Hematopoietic multipotent progenitor cell treated with erythropoietin and hydrocortisone succinate and interleukin-3 and kit ligand, for 15 days (in vitro differentiated cells): ENCODE measurements at places on chromosomes 4 and X.

DNA sequence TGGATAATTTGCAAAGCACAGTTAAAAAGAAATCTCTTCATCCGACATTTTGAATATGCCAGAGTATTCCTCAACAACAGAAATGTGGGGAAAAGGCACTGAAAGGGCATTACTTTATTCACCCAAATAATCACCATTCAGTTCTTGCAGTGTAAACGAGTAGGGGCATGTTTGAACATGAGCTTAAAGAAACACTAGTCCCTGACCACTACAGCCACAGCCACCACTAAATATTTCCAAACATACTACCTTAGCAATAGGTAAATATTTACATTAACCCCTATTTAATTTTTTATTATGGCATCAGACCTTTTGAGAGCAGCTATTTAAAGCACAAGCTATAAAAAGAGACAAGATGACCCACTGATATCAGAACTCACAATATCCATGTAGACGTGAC, 27.6 kb downstream of the MCF2 start:
- DNase-seq: no peak

DNA sequence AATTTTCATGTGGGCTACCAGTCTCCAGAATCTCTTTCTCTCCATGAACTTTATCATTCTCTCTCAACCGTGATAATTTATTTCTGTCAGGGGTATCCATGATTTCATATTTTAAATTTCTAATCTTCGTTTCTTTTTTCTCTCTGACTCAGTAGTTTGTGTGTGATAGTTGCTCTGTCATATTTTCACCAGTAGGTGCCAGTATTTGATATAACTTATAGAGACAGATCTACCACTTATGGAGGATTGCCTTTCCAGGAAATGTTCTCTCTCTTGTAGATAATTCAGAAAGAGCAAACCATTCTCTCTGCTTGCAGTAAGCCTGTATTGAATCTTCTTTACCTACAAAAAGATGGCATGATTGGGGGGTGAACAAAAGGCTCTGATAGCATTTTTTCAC, 79.3 kb upstream of the DYNLT3 start:
- DNase-seq: peak; percentile 9

- DNase-seq: no peak
Observed at GRCh38 chr4:36178484-36178883, 65.8 kb downstream of the ARAP2 start.

- no peak for DNase-seq
Observed at GRCh38 chr4:15665753-15666365, 10.7 kb upstream of the FBXL5 start.

DNA sequence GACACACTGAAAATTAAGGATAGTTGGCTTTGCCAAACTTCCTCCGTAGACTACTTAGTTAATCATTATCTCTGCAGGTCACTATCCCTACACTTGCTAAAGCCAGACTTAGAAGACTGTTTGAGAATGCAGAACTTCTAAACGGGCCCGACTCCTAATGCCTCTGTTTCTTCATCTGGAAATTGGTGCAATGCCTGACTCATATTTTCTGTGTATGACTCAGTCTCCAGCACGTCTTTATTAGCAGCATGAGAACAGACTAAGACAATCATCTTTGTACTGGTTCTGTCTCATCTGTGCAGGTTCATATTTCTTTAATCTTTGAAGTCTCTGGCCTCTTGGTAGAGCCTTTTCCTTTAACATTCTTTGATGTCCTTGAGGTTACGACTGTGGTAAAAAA, 411.9 kb upstream of the ACTRT1 start:
- DNase-seq: no peak

- no peak for DNase-seq
Observed at GRCh38 chr4:140252141-140252741, 98.3 kb upstream of the MAML3 start.

GRCh38 chr4:163598028-163598427, 103.5 kb downstream of the TMA16 start:
- no peak for DNase-seq

GRCh38 chr4:1547131-1547855, 136.8 kb downstream of the FAM53A start:
- no peak for DNase-seq

GRCh38 chr4:123621072-123621705, 224.6 kb downstream of the SPRY1 start:
- DNase-seq: no peak

- DNase-seq: no peak
Observed at GRCh38 chrX:75181721-75182120, 25.6 kb upstream of the ABCB7 start.

GRCh38 chr4:13452927-13453579, 31.1 kb downstream of the RAB28 start:
- DNase-seq: no peak

DNA sequence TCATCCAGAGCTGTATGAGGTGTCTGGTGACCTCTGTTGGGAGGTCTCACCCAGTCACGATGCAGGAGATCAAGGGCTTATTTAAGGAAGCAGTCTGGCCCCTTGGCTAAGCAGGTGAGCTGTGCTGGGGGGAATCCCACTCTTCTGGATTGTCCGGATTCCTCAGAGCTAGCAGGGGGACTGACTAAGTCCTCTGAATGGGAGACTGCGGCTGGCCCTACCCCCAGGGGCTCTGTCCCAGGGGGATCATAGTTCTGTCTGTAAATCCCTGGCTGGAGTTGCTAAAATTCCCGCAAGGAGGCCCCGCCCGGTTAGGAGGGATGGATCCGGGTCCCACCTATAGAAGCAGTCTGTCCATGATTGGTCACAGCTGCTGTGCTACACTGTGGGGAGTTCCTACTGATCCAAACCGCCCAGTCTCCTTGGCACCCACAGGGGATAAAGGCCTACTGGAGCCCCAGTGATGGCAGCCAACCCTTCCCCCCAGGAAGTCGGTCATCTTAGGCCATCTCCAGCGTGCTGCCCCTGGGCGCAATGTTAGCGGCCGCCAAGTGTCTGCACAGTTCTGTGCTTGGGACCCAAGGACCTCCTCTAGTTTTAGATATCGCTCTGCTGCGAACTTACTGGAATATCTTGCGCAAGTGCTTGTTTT, 118.2 kb upstream of the KLF8 start:
- no peak for DNase-seq

DNA sequence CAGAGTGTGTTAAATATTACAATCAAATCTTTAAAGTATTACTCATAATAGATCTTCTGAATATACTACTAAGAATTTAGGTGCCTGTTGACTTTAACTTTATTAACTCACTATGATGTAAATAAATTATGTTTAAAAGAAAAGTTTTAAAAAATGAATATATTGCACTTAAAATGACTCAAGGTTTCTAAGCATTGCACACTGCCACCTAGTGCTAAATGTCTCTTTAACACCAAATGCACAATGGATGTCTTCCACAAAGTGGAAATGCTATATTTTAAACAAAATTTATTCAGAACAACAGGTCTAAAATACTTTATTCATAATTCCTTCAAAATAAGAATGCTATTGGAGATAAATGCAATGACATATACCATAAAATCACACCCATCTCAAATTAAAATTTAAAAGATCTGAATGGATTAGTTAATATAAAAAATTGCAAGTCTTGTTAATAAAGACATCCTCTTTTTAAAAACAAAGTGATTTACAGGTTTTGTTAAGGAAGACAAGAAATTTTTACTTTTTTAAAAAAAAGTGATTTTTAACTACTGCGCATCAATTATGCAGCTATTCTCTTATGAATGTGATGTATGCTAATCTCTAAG, 5.5 kb downstream of the INPP4B start:
- no peak for DNase-seq

- DNase-seq: no peak
Observed at GRCh38 chr4:2058264-2059045, 672 bp upstream of the NAT8L start.

DNA sequence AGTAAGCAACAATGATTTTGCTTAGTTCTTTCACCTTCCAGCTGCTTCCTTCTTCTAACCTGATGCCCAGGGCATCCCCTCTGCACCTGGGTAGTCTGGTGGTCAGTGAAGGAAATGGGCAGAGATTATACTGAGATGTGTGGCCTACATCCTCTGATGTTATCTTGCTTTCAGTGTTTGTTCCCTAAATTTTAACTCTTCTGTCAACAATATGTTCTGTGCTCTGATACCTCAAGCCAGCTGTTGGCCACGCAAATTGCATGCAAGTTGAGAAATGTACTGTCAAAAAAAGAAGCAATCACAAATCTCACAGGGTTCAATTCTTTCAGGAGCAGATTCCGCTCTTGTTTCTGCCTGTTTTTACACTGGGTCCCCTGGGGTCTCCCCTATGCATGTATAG, 73.8 kb downstream of the FBXW7 start:
- DNase-seq: no peak
